Glutamatergic neuron (in vitro differentiated cells): ENCODE measurements at places on chromosomes 5 and 9.

DNA sequence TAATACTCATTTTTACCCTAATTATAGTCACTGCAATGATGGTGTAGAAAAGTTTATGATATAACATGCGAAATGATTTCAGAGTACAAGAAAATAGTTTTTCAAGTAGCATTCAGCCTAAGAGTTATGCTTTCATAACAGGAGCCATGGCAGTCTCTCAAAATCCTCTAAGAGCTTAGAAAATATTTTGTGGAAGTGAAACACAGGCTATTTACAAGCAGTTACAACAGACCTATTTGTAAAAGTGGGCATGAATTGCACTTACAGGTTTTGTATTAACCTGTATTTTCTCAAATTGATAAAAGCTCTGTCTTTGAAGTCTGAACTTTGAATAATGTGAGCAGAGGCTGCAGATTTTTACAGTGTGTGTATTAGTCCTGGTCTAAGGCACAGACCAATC lies 523.3 kb downstream of the LRRC70 start:
- no peak for DNase-seq

GRCh38 chr5:65811004-65811403 lies 89.0 kb downstream of the NLN start:
- no peak for DNase-seq

DNA sequence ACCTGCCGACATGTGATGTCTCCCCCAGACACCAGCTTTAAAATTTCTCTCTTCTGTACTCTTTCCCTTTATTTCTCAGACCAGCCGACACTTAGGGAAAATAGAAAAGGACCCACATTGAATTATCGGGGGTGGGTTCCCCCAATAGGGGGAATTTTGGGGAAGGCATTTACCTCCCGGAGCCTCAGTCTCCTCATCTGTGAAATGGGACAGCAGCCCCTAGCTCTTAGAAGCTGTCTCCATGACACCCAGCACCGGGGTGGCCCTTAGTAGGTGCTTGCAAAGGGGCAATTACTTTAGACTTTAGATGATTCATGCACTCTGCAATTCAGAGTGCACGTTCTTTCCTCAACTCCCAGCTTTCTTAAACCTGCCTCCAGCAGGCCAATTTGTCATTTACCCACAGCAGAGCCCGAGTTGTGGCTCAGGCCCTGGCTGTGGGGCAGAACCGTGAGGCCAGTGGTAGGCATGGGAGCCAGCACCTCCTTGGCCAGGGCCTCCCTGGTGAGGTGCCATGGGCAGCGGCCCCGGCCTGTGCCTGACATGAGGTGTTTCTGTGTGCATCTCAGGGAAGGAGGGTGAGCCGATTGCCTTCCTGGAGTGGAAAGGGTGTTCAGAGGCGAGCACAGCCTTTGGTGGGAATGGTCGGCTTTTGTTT lies 51.7 kb downstream of the SH3PXD2B start:
- DNase-seq, result no peak

GRCh38 chr5:119366540-119366881 lies 10.7 kb downstream of the TNFAIP8 start:
- DNase-seq, result no peak

- no peak for DNase-seq
Measured at GRCh38 chr5:112793201-112793600, 55.5 kb downstream of the APC start.

DNA sequence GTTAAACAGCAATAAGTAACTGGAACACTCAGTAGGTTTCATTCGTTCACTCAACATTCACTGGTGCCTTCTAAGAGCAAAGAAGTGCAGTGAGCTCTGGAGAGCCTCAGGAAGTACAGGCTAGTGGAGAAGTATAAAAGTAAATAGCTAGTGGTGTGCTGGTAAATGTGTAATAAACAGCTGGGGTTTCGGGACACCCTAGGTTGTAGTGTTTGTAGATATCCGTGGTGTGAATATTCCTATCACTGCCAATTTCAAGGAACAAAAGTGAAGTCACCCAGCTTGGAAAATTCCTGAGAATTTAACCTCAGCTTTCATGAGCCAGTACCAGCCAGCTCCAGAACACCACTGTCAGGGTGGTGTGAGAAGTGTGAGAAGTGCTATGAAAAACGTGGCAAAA lies 75.9 kb downstream of the GABBR2 start:
- no peak for DNase-seq

DNA sequence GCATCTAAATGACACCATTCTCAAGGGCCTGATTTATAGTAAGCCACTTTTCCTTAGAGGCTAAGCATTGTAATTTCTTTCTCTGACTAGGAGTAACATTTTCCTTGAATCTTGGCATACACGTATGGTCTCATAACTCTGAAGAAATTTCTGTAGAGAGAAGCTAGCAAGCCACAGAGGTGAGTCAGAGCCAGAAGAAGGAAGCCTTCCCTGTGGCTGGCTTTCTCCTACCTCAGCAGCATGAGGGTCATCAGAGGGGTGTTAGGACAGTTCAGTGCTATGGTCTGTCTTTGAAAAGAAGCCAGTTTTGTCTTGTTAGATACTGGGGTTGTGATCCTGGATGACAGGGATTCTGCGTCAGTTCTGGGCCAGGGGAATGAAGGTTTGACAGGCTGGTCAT lies 3.2 kb downstream of the SNX30 start:
- DNase-seq, result no peak

GRCh38 chr9:136326761-136327303 lies 507 bp upstream of the GPSM1 start:
- DNase-seq, result no peak

GRCh38 chr9:134937566-134938345 lies 20.0 kb upstream of the FCN1 start:
- no peak for DNase-seq

- no peak for DNase-seq
Measured at GRCh38 chr5:105088961-105089360, 1526.4 kb upstream of the NUDT12 start.
